EL (cell line): ENCODE measurements at places on chromosomes 1 and 21.

DNA sequence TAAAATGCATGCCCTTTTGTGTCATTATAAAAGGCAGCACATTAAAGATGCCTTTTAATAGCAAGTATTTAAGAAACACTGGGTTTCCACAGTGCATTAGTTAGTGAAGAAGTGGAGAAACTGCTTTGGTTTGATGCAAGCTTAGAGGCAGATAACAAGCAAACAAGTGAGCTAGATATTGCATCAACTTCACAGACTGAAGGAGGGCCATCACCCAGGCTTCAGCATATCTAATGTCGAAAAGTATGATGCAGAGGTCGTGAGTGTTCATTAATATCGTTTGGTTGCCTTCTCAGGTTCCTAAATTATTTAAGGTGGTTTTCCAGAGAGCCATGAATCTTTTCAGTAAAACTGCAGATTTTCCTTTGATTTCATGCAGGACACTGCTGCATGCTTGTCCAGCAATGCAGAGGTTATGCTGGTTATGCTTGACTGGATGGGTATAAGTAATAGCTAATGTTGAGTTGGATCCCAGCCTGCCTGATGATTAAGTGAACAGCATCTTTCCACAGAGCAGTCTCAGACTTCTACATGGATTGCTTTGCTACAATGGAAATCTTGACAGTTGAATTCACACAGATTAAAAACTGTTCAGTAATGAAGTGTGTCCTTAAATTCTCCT, 69.7 kb upstream of the IPO9 start:
- DNase-seq, result peak; percentile 53

DNA sequence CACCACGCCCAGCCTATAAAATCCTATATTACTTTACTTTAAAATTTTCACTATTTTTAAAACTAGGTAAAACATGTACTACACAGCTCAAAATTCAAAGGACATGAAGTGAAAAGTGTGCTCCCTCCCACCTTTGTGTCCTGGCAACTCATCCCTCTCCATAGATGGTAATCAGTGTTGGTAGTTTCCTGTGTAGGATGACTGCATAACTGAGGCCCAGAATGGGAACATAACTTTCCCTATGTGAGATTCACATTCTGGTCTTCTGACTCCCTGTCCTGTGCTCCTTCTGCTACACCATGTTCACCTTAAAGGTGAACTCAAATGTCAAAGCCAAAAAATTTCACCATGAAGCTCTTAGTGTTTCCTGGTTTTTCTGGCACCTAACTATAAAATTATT, 39.3 kb downstream of the XKR8 start:
- no peak for DNase-seq

DNA sequence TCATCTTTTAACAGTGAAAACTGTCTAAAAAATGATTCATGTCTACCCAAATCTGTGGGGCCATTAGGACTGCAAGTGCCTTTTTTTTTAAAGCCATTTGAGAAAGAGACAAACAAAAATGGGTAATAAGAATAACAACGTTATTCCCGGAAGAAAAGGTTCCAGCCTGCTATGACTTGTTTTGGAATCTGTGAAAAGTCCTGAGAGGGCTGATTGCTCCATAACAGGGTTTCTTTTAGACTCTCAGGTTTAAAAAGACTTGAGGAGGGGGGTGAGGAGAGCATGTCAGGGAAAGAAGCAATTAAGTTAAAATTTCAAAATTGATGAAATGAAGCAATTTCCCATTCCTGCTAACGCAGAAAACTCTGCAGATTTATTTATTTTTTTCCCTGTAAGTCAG, 56.4 kb downstream of the CACHD1 start:
- DNase-seq, result no peak

GRCh38 chr1:28602536-28603439, 10.7 kb downstream of the RAB42 start:
- DNase-seq, result peak; percentile 85

DNA sequence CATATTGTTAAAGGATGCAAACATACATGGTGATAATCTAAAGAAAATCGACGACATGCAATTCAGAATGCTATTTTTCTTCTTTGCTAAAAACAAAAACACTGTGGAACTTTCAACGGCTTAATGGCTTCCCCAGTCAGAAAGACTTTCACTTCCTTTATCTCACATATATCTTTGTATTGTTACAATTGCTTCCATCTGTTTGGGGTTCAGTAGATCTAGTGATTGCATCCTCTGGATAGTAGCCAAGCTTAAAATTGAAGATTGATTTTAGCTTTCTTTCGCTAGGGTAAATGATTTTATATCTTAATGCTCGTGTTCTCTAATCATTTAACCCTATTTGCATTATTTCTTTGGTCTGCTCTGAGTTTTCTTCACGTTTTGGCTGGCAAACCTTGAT, 31.8 kb upstream of the ADAMTS1 start:
- no peak for DNase-seq

GRCh38 chr21:36976228-36976861, 9.9 kb upstream of the HLCS start:
- no peak for DNase-seq

DNA sequence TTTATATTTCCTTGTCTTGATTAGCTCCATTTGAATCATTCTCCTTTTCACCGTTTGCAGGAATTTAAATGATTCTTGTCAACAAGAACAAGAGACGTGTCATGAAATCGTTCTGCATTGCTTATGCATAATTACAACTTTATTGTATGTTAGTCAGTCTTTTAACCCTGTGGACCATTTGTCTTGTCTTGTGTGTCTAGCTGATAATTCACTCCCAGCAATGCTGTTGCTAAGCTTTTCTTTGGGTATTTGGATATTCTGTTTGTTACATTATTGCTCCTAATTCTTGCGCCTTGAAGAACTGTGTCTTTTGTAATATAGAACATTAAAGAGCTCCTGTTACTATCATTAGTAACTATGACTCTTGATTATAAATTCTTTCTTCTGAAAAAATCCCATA, 311.9 kb downstream of the RYR2 start:
- DNase-seq, result no peak

- no peak for DNase-seq
Observed at GRCh38 chr1:21292984-21293536, 2.8 kb upstream of the ECE1 start.

- no peak for DNase-seq
Observed at GRCh38 chr1:228921481-228921880, 186.2 kb downstream of the RHOU start.

GRCh38 chr1:63797056-63797726, 23.4 kb downstream of the ROR1 start:
- DNase-seq, result peak; percentile 30

- no peak for DNase-seq
Observed at GRCh38 chr1:199970125-199970524, 57.4 kb upstream of the NR5A2 start.

DNA sequence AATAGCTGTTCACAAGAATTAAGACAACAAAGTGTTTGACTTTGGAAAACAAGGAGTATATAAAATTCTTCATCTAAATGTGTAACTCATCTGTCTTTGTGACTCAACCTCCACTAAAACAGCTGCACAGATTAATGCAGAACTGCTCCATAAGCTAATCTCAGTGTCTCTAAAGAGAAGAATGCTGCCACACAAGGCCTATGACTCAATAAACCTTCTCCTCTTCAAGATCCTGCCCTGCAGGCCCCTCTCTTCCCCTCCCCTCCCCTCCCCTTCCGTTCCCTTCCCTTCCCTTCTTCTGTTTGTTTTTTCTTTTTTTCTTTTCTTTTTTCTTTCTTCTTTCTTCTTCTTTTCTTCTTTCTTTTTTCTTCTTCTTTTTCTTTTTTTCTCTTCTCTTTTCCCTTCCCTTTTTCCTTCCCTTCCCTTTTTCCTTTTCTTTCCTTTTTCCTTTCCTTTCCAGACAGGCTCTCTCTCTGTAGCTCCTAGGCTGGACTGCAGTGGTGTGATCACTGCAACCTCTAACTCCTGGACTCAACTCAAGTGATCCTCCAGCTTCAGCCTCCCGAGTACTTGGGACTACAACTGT, 1052.8 kb downstream of the BRINP3 start:
- peak; percentile 7 for DNase-seq

- DNase-seq, result no peak
Observed at GRCh38 chr1:110002695-110003094, 18.1 kb downstream of the AHCYL1 start.

DNA sequence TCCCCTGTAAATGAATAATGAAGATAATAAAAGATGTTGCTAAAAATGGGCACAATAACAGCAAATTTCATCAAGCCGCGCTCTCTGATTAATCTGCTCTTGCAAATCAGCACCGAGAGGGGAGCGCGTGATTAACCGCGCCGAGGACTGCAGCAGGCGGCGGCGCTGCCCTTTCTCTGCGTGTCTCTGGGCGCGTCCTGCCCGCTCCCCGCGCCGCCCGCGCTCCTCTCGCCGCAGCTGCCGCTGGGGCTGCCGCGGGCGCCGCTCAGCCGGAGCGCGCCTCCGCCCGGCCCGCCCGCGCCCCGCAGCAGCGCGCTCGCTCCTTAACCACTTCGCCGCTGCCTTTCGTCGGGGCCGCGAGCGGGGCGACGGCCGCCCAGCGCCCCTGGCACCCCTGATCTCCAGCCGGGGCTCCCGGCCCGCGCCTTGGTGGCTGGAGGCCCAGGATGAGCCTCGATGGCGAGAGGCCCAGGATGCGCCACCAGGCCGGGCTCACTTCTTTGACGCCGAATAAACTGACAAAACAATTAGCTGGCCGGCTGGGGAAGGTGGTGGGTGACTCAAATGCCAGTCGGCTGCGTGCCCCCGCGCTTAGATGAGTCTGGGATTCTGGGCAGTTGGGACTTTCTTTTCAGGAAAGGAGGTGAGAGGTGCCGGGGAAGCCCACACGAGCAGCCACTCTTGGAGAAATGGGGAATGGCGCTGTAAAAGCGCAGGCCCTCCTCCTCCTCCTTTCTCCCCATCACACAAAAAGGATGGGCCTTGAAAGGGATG, 221.4 kb upstream of the PKN2 start:
- DNase-seq, result peak; percentile 32

DNA sequence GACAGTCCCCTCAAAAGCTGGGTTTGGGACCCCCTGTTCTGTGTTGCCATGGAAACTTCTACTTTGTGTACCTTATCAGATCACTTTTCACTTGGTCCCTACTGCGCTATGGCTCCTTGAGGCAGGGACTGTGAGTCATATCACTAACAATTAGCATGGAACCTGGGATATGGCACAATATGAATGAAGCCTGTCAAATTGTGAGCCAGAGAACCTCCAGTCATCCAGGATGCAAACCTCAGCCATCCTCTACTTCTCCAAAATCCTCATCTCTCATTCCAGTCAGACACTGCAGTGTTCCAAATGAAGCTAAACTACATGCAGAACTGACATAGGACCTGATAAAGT, 11.2 kb upstream of the CAPZB start:
- DNase-seq, result no peak

GRCh38 chr1:153796786-153797659, 21.8 kb downstream of the SLC27A3 start:
- peak; percentile 66 for DNase-seq

DNA sequence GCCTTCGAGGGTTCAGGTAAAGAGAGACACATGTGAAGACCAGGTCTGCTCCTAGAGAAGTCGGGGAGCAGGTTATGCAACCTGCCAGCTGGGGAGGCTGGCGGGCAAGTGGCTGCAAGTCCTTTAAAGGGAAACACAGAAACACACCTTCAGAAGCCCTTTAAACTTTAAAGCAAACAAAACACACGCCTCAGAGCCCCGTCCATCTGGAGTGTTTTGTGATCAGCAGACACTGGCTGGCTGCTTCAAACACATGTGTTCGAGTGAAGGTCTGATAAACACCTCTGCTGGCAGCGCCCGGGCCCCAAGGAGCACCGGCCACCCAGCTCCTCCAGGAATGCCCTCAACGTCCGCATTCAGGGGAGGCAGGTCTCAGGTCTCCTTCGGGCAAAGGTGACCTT, 15.2 kb downstream of the RIPK4 start:
- no peak for DNase-seq

- DNase-seq, result no peak
Observed at GRCh38 chr1:175267716-175268416, 75.3 kb upstream of the KIAA0040 start.

DNA sequence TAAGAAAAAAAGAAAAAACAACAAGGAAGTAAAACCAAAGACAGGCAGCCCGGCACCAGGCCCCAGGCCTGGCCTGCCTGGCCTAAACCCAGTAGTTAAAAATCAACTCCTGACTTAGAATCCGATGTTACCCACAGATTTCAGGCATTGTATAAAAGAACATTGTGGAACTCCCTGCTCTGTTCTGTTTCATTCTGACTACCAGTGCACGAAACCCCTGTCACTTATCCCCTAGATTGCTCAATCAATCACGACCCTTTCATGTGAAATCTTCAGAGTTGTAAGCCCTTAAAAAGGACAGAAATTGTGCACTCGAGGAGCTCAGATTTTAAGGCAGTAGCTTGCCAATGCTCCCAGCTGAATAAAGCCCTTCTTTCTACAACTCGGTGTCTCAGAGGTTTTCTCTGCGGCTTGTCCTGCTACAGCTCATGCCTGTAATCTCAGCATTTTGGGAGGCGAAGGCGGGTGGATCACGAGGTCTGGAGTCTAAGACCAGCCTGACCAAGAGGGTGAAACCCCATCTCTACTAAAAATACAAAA, 15.6 kb upstream of the MYOCOS start:
- no peak for DNase-seq

GRCh38 chr1:6360117-6360496, 33.5 kb downstream of the ACOT7 start:
- no peak for DNase-seq

DNA sequence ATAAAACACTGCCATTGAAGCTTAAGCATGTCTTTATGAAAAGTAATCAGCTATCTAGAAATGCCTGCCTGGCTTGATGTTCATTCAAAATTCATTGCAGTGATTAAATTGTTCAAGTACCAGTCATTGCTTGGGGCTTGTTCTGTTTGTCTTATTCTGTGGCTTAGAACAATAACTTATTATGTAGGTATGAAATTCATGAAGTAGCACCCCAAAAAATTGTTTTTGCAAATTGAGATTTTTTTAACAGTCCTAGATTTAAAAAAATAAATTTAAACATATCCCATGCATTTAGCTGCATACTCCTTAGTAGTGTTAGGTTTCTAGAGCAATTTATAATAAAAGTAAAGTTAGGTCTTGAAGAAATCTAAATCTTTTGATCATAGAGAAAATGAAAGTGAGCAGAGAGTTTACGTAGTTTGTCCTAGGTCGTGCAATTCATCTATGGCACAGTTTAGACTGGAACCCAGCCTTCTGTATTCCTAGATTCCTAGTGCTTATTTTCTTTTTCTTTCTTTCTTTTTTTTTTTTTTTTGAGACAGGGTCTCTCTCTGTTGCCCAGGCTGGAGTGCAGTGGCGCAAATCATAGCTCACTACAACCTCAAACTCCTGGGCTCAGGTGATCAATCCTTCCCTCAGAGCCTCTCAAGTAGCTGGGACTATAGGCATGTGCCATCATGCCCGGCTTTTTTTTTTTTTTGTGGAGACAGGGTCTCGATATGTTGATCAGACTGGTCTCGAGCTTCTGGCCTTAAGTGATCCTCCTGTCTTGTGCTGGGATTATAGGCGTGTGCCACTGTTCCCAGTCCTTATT, 9.3 kb downstream of the MIER1 start:
- no peak for DNase-seq

- DNase-seq, result peak; percentile 54
Observed at GRCh38 chr1:65255035-65255655, 54.2 kb upstream of the DNAJC6 start.
